Activated CD4-positive, alpha-beta T cell treated with anti-CD3 and anti-CD28 coated beads, Interleukin-2, amount 10 ng/mL, durations not matched to agents 24 days and 14 days (primary cell): ENCODE measurements at places on chromosomes 1 and 21. TPM values are rescaled to one million over a fixed set of nuclear protein-coding genes. Genes with fewer than 3 reads are reported as not detected.

GRCh38 chr21:25254491-25255174 is 352.6 kb downstream of the MRPL39 start:
- DNase-seq = no peak
- H3K36me3 ChIP-seq = no peaks in the 10 kb centered on the region
- H3K27me3 ChIP-seq = peaks cover 2% of the 10 kb centered on the region
- no peak overlapping the region for H3K27ac ChIP-seq

DNA sequence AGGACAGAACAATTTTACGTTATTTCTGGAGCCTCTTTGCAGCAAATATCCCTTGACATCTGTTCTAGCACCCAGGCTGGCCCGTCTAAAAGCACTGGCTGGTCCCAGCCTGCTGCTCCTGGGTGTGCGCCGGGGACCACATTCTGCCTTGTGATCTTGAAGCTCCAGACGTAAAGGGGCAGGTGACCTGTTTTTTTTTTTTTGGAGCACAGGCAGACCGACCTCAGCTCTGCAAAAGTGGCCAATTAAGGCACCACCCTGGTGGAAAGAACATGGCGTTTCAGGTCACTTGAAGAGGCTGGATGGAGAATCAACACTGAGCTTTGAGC is 13.8 kb upstream of the CAMTA1 start:
- no peaks in the 10 kb centered on the region for H3K36me3 ChIP-seq
- H3K27ac ChIP-seq = no peak overlapping the region
- H3K4me3 ChIP-seq = no peak overlapping the region
- no peaks in the 10 kb centered on the region for H3K4me1 ChIP-seq
- DNase-seq = no peak

GRCh38 chr21:33273044-33273443 is 6.9 kb downstream of the IL10RB start:
- H3K27ac ChIP-seq = no peak overlapping the region
- no peak overlapping the region for H3K4me3 ChIP-seq
- H3K27me3 ChIP-seq = no peaks in the 10 kb centered on the region
- H3K36me3 ChIP-seq = peaks cover 59% of the 10 kb centered on the region

GRCh38 chr1:87111659-87112371 is 197.4 kb downstream of the HS2ST1 start:
- no peak for DNase-seq
- no peaks in the 10 kb centered on the region for H3K4me1 ChIP-seq
- no peaks in the 10 kb centered on the region for H3K36me3 ChIP-seq
- no peak overlapping the region for H3K27ac ChIP-seq

DNA sequence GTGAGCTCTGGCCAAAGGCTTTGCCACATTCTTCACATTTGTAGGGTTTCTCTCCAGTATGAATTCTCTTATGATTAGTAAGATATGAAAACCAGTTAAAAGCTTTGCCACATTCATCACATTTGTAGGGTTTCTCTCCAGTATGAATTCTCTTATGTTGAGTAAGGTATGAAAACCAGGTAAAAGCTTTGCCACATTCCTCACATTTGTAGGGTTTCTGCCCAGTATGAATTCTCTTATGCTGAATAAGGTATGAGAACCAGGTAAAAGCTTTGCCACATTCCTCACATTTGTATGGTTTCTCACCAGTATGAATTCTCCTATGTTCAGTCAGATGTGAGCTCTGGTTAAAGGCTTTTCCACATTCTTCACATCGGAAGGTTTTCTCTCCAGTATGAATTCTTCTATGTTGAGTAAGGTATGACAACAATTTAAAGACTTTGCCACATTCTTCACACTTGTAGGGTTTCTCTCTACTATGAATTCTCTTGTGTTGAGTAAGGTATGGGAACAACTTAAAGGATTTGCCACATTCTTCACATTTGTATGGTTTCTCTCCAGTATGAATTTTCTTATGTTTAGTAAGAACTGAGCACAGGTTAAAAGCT is 20.7 kb downstream of the ZNF695 start:
- H3K27ac ChIP-seq = no peak overlapping the region
- H3K27me3 ChIP-seq = no peaks in the 10 kb centered on the region
- H3K4me3 ChIP-seq = no peak overlapping the region
- H3K36me3 ChIP-seq = peaks cover 10% of the 10 kb centered on the region
- no peak for DNase-seq

DNA sequence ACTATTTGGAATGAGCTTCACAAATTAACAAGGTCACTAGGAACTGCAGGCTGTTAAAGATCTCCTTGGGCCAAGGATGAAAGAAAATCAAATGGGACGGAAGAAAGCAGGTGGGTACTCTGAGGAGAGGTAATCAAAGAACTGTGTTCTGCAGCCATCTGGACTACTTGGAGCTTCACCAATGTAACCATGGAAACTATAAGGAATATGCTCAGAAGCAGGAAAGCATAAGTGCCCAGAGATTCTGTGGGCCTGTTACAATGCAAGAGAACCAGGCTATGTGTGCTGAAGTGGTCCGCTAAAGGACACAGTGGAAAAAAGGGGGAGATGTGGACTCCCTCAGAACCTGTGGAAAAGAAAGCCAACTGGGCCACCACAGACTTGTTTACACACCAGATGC is 238.5 kb downstream of the PTGER3 start:
- no peaks in the 10 kb centered on the region for H3K36me3 ChIP-seq
- no peak overlapping the region for H3K4me3 ChIP-seq
- H3K27me3 ChIP-seq = no peaks in the 10 kb centered on the region
- no peaks in the 10 kb centered on the region for H3K4me1 ChIP-seq

DNA sequence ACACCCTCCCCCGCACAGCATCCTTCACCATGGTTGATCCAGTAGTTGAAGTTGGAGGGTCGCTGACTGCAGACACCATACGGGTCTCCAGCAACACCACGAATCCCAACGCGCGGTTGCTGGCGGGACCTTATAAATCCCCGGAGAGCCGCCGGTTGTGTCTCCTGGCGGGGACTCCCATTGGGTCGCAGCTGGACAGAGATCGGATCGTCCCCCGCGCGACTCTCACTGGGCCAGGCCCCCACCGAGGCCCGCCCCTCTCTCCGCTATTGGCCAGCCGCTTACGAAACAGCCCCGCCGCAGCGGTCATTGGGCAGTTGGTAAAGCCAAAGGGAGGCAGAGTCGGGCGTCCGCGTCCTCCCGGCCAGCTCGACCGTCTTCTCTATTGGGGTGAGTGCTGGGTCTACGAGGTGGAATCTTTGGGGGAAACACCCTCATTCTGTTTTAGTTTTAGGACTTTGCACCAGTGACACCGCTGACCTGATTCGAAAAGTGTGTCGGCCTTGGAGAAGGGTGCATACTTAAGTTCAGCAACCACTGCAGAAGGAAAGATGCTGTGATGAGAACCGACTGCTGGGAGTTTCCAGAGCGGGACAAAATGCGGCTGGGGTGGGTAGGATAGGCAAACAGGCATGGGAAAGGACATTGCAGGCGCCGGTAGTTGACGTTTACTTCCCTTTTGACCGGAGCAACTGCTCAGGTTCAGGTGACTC is 27.4 kb downstream of the RABIF start:
- H3K4me3 ChIP-seq = peak overlapping the region; percentile 87
- peaks cover 68% of the 10 kb centered on the region for H3K27me3 ChIP-seq
- peak; percentile 86 for DNase-seq
- H3K4me1 ChIP-seq = peaks cover 13% of the 10 kb centered on the region

DNA sequence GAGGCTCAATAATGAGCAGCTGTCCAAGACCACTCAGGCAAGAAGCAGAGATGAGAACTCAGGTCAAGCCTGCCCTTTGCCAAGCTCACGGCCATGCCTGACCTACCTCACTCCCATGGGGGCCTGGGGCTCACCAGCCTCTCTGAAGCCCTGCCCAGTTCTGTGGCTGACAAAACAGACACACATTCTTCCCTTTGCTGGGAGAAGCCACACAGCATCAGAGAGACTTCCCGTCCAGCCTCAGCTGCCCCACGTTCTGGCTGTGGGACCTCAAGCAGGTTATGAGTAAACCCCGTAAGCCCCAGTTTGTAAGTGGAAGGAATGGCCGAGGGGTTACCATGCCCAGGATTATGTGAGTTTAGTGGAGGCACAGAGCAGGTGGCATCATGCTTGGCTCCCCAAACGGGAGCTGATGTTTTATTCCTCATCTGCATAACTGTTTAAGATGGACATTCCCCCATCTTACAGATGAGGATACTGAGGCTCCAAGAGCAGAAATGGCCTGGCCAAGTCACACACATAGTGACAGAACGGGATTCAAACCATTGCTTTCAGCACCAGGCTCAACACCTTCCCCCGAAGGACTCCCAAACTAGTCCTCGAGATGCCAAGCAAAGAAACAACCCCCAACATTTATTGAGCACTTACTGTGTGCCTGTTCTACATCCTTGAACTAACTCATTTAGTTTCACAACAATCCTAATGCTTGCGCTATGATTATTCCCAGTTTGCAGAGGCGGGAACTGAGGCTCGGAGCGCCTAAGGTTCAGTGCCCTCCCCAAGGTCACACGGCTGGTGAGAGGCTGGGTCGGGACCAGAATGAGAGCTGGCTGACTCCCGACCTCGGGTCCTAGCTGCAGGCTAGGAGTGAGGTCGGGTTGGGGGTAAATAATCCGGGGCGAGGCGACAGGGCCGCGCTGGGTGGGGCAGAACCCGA is 49.1 kb upstream of the LAPTM5 start:
- H3K4me3 ChIP-seq = no peak overlapping the region
- H3K27ac ChIP-seq = no peak overlapping the region
- peaks cover 4% of the 10 kb centered on the region for H3K4me1 ChIP-seq
- H3K36me3 ChIP-seq = no peaks in the 10 kb centered on the region
- no peak for DNase-seq
- H3K27me3 ChIP-seq = peaks cover 69% of the 10 kb centered on the region

DNA sequence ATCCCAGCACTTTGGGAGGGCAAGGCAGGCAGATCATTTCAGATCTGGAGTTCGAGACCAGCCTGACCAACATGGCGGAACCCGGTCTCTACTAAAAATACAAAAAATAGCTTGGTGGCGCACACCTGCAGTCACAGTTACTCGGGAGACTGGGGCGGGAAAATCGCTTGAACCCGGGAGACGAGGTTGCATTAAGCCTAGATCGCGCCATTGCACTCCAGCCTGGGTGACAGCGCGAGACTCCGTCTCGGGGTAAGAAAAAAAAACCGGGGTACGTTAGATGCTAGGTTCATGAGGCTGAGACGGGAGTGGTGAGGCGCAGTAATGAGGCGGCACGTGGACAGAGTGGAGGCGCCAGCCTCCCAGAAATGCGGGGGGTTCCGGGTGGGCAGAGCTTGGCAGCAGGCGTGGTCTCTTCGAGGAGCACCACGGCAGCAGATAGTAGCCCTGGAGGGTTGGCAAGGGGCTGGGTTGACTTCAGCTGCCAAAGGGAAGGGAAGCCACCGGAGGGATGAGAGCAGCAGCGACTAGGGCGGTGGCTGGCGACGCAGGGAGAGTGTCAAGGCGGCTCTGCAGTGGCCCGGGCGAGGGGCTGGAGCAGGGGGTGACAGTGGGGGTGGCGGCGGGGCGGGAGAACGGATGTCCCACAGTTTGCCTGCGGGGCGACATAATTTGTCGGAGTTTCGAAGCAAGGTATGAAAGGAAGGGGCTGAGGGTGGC is 832 bp downstream of the MRPL20 start:
- DNase-seq = no peak
- peaks cover 64% of the 10 kb centered on the region for H3K36me3 ChIP-seq
- H3K27me3 ChIP-seq = no peaks in the 10 kb centered on the region
- H3K4me1 ChIP-seq = peaks cover 30% of the 10 kb centered on the region
- peak overlapping the region; percentile 96 for H3K4me3 ChIP-seq
- H3K27ac ChIP-seq = peak overlapping the region; percentile 95

GRCh38 chr1:192575499-192576189 is at the start of gene RGS1:
TSS of gene RGS1 (plus strand) at chr1:192575773. CDS start at chr1:192575793, 20 bp downstream.
- peak within 1 kb of the TSS; percentile 86 for H3K4me3 ChIP-seq
- H3K36me3 ChIP-seq = peaks cover 33% of the 10 kb centered on the region
- peak; percentile 92 for DNase-seq
- no peaks in the 10 kb centered on the region for H3K27me3 ChIP-seq

GRCh38 chr1:16631248-16632043 is 18.1 kb upstream of the NBPF1 start:
- no peak overlapping the region for H3K27ac ChIP-seq
- H3K4me1 ChIP-seq = peaks cover 3% of the 10 kb centered on the region
- H3K4me3 ChIP-seq = no peak overlapping the region
- no peak for DNase-seq
- H3K36me3 ChIP-seq = peaks cover 61% of the 10 kb centered on the region
- H3K27me3 ChIP-seq = no peaks in the 10 kb centered on the region

- no peak for DNase-seq
- peaks cover 6% of the 10 kb centered on the region for H3K27me3 ChIP-seq
- H3K36me3 ChIP-seq = no peaks in the 10 kb centered on the region
- no peak overlapping the region for H3K4me3 ChIP-seq
- H3K4me1 ChIP-seq = no peaks in the 10 kb centered on the region
- H3K27ac ChIP-seq = no peak overlapping the region
Observed at GRCh38 chr1:108327534-108328466, 83.9 kb upstream of the NBPF4 start.

GRCh38 chr1:157084720-157085119 is 14.9 kb downstream of the ETV3L start:
- no peak overlapping the region for H3K4me3 ChIP-seq
- no peak overlapping the region for H3K27ac ChIP-seq
- no peaks in the 10 kb centered on the region for H3K36me3 ChIP-seq
- peaks cover 14% of the 10 kb centered on the region for H3K27me3 ChIP-seq
- no peak for DNase-seq

DNA sequence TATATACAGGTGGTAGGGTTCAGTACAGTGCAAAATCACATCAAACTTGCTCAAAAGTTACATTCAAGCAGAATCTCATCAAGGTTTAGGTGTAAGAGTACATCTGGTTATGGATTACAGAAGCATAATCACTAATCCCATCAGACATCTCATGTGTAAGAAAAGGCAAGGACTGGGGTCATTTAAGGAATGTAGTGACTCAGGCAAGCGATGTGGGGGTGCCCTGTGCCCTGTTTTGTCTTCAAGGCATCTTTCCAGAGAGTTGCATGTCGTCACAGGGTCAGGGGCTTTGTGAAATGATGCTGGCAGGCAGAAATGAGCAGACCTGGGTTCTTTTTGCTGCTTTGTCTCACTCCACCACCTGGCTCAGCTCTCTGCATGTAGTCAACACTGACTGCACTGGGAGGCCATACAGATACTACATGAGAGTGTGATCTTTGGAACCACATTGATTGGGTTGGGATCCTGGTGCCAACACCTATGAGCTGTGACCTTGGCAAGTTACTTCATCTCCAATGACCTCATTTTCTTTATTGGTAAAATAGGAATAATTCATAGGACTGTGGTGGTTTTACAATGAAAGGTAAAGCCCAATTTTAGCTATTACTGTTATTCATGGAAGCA is 8.2 kb upstream of the HHIPL2 start:
- DNase-seq = no peak
- no peaks in the 10 kb centered on the region for H3K4me1 ChIP-seq
- H3K27me3 ChIP-seq = no peaks in the 10 kb centered on the region

- peak overlapping the region; percentile 70 for H3K4me3 ChIP-seq
- no peaks in the 10 kb centered on the region for H3K27me3 ChIP-seq
- H3K27ac ChIP-seq = peak overlapping the region; percentile 90
- no peaks in the 10 kb centered on the region for H3K36me3 ChIP-seq
- peak; percentile 85 for DNase-seq
Observed at GRCh38 chr1:154784924-154785531, 85.1 kb downstream of the KCNN3 start.

- no peaks in the 10 kb centered on the region for H3K27me3 ChIP-seq
- H3K4me3 ChIP-seq = no peak overlapping the region
- H3K27ac ChIP-seq = no peak overlapping the region
- no peak for DNase-seq
Observed at GRCh38 chr1:215672482-215672881, 105.4 kb downstream of the KCTD3 start.

- no peaks in the 10 kb centered on the region for H3K27me3 ChIP-seq
- DNase-seq = no peak
- H3K36me3 ChIP-seq = peaks cover 74% of the 10 kb centered on the region
- H3K4me1 ChIP-seq = peaks cover 20% of the 10 kb centered on the region
- no peak overlapping the region for H3K27ac ChIP-seq
Observed at GRCh38 chr1:84957966-84958365, 38.9 kb downstream of the MCOLN2 start.

The HENMT1 gene
- total RNA-seq = 17.5 and 17.7 TPM in 2 replicates

The KCNJ15 gene
- 2.0 and 2.3 TPM in 2 replicates for total RNA-seq

The GON4L gene
- 63.2 and 64.0 TPM in 2 replicates for total RNA-seq

The F3 gene
- total RNA-seq = 0.07 and 0.33 TPM in 2 replicates

The PTPN22 gene
- total RNA-seq = 60.4 and 64.1 TPM in 2 replicates

The PRR9 gene
- not detected in 2 replicates for total RNA-seq

The KCNT2 gene
- total RNA-seq = not detected in 2 replicates
